Right ventricle myocardium superior (tissue), 1 donor: ENCODE measurements at places on chromosomes 13 and 19.

DNA sequence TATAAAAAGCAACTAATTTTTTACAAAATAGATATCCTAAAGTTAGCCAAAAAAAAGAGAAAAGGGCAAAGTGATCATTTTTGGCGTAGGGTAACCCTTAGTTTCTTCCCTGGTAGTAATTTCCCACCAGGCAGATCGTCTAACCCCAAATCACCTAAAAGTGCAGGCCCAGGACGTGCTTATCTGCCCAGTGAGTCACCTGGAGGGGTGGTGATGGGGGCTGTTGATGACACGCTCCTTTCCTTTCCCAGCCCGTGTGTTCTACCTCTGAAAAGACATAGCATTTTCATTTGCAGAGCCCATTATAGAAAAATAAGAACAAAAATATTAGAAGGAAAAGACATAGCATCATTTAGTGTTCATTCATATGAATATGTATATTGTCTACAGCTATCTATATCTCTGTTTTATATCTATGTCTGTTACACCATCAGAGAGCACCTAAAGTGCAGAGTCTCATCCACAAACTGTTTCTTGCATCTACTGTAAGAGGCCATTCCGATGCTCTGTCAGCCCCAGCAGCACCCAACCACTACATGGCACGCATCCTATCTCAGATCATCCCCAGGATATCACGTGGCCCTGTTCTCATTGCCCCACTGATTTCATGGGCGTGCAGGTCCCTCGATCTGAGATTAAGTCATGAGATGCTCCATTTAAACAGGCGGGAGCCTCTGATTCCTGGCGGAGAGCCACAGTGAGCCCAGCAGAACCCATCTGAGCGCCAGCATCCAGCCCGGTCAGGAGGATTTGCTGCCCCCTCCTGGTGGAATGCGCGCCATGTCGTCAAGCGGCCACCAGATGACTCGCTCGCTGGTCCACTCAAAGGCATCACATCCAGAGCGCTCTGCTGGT lies 8.5 kb upstream of the LILRB3 start:
- peak; percentile 91 for DNase-seq

- DNase-seq: no peak
Observed at GRCh38 chr19:36215276-36216123, 594 bp downstream of the ZNF146 start.

DNA sequence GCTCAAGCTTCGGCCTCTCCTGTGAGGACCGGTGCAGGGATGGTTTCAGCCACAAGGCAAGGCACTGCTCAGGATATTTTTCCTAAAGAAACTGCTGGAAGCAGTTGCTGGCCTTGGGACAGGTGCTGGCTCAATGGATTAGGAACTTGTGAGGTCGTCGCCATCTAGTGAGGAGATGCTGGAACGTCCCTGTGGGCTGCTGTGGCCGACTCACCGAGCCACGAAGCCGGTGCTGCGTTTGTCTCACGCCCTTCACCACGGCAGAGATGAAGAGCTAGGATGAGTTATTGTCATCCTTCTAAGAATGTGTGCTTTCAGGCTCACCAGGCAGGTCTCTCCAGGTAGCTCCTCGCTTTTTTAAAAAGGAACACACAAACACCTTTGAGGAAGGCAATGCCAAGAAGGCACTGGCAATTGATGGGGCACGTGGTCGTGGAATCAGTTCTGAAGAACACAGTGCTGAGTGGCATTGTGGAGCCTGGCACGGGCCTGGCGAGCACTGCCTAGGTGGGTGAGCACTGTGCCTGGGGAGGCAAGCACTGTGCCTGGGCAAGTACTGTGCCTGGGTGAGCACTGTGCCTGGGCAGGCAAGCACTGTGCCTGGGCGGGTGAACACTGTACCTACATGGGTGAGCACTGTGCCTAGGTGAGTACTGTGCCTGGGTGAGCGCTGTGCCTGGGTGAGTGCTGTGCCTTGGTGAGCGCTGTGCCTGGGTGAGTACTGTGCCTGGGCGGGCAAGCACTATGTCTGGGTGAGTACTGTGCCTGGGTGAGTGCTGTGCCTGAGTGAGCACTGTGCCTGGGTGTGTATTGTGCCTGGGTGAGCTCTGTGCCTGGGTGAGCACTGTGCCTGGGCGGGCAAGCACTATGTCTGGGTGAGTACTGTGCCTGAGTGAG lies 140.4 kb downstream of the TEX29 start:
- DNase-seq: no peak

DNA sequence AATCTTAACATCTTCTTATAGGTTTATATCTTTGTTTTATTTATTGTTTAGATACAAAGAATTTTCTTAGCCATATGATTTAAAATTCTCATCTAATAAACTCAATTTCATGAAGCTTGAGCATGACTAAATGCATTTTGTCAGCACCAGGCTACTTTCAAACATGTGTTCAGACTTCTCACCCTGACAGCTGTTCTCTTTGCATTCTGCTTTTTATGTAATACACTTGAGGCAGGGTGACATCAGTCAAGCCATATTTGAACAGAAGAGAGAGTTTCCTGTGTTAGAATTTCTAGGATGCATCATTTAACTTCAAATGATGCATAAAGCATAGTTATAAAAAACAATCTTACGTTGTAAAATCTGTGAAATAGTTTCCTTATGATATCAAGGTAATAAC lies 1295.1 kb upstream of the PCDH20 start:
- no peak for DNase-seq

GRCh38 chr13:102700088-102701031 lies 5.5 kb upstream of the METTL21C start:
- DNase-seq: no peak

DNA sequence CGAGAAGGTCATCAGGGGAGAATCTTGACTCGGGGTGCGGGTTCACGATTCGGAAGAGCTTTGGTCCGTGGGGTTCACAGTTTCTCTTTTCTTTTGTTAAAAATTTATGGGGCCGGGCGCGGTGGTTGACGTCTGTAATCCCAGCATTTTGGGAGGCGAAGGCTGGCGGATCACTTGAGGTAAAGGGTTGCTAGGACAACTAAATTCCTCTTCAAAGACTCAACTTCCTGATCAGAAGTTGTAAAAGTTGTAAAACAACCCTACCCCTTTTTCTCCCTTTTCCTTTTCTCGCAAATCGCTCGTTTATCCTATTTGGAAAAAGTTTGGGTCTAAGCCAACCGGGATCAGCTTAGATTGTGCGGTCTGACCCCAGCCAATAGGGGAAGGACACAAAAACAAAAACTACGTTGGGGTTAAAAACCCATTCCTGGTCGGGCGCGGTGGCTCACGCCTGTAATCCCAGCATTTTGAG lies 673 bp downstream of the ZNF486 start:
- no peak for DNase-seq

DNA sequence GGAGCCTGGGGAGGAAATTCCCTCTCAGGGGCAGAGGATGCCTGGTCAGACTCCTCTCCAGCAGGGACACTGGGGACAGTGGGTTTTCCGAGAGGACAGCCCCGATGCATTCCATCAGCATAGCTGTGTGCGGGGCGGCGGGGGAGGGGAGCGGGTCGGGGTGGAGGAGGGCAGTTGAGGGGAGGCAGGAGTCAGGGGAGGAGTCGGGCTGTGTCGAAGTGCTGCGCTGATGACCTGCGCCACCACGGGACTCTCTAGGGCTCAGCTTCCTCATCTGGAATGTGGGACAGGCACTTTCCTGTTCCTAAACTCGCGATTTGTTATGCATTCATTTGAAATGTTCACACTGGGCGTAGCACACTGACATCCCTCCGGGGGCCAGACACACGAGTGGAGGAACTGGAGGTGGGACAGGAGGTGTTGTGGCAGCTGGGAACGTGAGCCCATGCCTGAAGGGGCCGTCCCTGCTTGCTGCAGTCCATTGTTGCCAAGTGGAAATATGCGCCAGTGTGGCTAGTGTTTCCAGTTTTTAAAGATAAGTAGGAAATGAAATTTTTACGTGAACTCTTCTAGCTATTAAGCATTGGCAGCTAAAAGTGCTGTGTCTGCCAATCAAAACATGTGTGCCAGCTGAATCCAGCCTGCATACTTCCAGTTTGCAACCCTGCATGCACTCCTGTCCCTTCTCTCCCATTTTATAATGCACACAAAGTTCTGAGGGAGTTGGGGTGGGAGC lies 43.3 kb downstream of the FLT1 start:
- DNase-seq: peak; percentile 43

DNA sequence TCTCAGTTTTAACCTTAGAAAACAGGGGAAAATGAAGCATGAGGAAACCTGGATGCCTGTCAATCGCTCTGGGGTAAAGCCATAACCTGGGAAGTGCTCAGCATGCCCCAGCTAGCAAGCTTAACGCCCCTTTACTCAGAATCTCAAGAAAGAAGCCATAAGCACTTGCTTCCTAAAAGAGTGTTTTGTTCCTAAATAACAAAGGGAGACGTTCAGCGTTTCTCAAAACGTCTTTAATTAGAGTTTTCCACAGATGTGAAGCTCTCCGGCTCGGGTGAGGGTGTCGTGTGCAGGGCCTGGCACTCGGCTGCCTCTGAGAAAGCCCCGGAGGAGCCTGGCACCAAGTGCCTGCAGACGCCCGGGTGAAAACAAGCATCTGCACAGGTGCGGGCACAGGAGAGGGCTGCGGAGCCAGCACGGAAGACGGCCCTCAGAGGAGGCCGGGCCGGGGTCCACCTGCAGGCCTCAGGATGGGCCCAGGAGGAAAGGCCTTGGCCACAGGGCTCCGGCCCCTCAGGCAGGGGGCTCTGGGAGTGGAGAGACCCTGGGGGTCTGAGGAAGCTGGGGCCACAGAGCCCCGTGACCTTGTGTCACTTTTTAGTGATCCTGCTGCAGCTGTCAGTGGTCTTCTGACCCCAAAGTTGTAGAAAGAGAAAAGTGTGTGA lies 6.2 kb downstream of the GAS6 start:
- DNase-seq: no peak

GRCh38 chr13:113953561-113953960 lies 20.3 kb downstream of the C13orf46 start:
- DNase-seq: peak; percentile 27
